ENCODE measurements at places on chromosomes 16 and 17.

DNA sequence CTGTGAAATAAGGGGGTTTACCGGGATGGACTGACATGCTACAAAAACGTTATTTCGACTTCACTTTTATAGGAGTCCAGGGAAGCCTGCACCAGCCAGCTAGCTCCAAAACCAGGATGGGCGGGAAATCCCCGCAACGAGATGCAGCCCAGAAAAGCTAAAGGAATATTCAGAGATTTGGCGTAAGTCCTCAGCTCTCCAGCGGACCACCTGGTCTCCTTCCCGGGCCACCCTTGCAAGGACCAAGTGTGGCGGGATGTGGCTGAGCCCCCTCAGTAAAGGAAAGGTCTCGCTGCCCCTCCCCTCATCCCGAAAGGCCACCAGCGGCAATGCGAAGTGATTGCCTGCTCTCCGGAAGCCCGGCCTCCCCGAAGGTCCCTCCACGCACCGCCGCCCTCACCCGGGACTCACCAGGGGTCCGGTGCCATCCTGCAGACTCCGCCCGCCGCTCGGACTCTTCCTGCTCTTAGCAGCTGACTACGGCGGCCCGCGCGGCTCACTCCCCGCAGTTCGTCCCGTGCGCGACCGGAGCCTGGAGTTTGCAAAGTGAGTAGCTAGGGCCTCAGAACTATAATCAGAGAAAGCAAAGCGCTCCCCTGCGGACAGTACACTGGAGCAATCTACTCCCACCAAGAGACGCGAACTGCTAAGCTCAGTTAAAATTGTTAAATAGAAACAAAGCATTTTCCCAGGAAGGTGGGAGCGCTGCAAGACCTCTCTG is at the start of gene STX8:
STX8 (minus strand) TSS at position 440 of the 721 bp plus-strand sequence; CDS start at position 428, 12 bp downstream.
- peak; percentile 78 for DNase-seq

- DNase-seq = peak; percentile 88
Measured at GRCh38 chr17:13182854-13183253, 165.0 kb upstream of the ELAC2 start.

GRCh38 chr16:17070882-17071592 is 399.7 kb downstream of the XYLT1 start:
- DNase-seq = no peak

DNA sequence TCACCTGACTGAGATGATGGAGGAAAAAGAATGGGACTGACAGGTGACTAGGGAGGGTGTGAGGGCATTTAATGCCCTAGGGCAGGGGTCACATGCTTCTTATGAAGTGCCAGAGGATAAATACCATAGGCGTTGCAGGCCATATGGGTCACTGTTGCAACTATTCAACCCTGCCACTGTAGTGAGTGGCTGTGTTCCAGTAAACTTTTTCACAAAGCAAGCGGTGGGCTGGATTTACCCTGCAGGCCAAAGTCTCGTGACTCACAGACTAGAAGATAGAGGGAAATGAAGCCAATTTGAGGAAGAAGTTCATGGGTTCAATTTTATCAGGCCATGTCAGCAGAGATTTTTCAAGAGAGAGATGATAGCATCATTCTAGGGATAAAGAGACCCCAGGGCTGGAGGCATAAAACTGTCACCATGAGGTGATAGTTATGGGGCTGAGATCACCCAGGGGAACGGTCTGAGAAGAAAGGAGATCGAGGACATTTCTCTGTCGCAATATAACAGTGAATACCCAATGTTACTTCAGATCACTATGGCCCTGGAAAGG is 8.6 kb downstream of the ARHGAP17 start:
- DNase-seq = no peak

DNA sequence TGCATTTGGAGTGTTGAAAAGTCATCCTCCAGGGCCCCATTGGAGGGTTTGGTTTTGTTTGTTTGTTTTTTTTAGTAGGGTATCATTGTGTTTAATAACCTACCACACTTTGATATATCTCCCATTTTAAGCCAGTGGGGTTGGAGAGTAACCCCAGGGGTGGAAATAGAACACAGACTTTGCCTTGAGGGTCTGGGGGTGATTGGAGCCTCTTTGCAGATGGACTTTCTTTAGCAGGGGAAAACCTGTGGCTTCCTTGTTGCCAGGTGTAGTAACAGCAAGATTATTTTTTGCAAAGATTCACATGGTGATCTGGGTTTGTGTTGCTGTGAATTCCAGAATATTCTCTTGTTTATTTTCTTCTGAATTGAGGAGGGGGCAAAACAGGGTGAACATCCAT is 1.5 kb downstream of the ABCC1 start:
- DNase-seq = no peak

- DNase-seq = peak; percentile 31
Measured at GRCh38 chr17:75059369-75060345, 12.6 kb downstream of the KCTD2 start.

GRCh38 chr17:80498242-80498919 is 22.0 kb upstream of the NPTX1 start:
- DNase-seq = peak; percentile 51

DNA sequence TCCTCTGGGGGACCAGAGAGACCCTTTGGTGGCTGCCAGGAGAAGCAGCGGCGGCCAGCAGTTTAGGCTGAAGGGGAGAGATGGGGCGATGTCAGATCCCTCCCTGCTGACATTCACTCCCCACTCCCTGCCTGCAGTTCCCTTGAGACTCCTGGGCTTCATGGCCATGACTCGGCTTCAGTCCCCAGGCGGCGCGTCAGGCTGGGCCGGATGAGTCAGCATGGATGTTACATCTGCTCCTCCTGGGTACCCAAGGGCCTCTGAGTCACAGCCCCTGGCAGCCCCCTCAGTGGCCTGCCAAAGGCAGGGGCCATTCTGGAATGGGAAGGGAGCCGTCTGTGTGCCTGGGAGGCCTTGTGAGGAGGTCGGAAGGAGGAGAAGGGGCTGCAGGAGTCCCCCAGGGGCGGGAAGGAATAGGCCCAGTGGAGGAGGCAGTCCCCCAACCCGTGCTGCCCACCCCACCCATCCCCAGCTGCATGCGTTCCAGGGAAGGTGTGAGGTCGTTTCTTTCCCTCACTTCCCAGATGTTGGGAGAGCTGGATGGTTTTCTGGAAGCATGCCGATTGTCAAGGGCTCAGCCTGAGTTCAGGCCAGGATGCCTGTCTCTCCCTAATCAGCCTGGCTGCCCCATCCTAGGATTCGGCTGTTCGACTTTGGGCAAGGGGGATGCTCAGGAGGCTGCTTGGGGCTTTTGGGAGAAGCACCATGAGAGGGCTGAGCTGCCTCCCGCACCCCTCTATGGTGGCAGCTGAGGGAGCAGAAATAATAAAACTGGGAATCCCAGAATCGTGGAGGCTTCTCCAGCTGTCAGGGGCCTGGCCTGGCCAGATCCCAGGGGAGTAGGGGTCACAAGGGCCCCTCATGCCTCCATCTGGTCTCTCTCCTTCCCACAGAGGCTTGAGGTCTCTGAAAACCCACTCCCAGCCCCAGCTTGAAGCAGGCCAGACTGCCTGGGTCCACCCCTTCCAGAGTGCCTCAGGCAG is 9.7 kb downstream of the RHBDL3 start:
- DNase-seq = peak; percentile 69

- DNase-seq = no peak
Measured at GRCh38 chr16:19135201-19135842, 21.6 kb downstream of the ITPRIPL2 start.

DNA sequence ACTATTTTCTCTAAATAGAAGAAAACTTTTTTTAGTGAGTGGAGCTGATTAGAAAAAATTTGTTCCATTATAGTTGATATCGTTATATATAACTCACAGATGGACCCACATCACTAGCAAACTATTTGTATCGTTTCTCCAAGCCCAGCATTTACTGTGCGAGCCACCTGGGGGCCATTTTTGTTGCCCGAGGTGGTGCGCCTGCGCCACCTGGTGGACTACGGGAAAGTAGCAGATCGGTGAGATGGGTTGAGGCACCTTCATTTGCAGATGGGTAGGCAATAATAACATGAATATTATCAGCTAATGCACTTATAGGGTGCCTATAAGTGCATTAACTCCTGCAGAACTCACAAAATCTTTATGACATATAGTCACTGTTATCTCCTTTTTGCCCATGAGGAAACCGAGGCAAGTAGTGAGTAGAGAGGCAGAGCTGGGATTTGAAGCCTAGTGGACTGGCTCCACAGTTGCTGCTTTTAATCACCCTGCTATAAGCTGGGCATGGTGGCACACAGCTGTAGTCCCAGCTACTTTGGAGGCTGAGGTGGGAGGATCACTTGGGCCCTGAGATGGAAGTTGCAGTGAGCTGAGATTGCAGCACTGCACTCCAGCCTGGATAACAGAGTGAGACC is 23.2 kb upstream of the NTN1 start:
- peak; percentile 50 for DNase-seq

DNA sequence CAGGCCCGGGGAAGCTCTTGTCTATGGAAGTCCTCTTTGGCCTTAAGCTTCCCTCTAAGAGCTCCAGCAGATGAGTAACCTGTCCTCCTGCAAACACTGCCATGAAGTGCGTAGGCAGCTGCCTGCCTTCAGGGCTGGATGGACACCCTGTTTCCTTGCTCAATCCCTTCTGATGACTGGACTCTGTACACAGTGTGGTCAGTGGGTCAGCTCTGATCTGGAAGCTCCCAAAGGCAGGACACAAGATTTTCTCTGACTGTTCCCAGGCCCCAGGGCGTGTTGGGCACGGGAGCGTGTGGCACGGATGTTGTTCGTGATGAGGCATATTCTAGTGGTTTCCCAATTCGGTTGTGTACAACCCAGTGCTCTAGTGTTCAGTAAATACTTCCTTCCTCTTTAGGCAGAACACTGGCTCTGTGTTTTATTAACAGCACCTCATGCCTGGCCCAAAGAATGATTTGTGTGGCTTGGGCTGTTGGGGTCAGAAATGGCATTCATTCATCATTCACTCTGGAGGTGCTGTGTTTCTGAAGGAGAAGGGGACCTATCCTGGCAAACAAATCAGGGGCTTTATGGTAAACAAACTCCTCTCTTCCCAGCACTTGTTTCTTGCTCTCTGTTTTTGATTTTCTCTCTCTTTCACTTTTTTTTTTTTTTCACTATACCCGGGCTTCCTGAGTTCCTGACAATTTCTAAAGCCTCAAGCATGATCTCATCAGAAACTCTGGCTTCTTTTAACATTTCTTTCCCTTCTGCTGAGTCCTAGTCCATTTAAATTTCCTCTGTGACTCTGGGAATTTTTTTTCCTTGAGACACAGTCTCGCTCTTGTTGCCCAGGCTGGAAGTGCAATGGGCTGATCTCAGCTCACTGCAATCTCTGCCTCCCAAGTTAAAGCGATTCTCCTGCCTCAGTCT is 12.0 kb upstream of the RNF157 start:
- no peak for DNase-seq

- DNase-seq = no peak
Measured at GRCh38 chr17:7098802-7099459, 15.7 kb downstream of the ASGR2 start.

GRCh38 chr16:51154271-51155171 is 3.5 kb upstream of the SALL1 start:
- DNase-seq = no peak

GRCh38 chr17:27807567-27808470 is 7.5 kb upstream of the NOS2 start:
- DNase-seq = no peak

DNA sequence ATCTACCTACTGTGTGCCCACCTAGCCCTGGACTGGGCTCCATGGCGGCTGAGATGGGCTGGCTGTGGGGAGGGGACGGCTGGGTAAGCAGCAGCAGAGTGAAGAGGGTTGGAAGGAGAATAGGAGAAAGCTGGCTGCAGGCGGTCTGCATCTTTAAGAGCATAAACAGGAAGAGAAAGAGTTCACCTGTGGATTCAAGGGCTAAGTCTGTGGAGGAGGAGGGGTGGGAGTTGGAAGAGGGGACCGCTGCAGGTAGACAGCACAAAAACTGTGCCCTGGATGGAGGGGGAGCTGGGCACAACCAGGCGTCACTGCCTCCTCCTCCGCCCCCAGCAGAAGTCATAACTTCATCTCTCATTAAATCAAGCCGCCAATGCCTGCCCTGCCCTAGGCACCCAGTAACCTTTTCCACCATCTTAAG is 677 bp downstream of the SLC13A2 start:
- no peak for DNase-seq

GRCh38 chr16:27826081-27826892 is 237.2 kb downstream of the GSG1L start:
- no peak for DNase-seq

GRCh38 chr16:80778703-80779102 is 25.7 kb downstream of the CDYL2 start:
- no peak for DNase-seq

DNA sequence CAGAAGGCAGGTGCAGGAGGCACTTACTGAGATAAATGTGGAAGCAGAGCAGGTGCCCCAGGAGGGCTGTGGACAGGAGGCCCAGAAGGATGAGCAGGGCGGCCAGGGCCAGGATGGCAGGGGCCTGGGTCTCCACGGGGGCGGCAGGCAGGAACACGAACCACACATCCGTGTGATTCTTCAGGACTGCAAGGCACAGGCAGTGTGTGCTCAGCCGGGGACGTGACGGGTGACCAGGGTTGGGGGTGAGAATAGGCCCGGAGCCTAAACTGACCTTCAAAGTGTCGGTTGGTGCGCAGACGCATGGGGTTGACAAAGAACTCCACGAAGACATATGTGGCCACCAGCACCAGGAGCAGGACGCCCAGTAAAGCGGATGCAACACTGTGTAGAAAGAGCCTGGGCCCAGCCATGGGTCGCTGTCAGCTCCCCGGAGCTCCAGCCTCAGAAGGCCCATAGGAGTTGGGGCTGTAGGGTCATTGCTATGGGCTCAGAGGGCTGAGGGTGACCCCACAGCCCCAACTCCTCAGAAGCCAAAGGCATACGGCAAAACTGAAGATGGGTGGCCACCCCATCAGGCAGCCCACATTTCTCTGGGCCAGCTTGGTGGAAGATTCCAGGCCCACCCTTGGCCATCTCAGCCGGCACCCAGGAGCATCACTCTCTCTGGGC is 5.4 kb upstream of the TPPP3 start:
- no peak for DNase-seq

DNA sequence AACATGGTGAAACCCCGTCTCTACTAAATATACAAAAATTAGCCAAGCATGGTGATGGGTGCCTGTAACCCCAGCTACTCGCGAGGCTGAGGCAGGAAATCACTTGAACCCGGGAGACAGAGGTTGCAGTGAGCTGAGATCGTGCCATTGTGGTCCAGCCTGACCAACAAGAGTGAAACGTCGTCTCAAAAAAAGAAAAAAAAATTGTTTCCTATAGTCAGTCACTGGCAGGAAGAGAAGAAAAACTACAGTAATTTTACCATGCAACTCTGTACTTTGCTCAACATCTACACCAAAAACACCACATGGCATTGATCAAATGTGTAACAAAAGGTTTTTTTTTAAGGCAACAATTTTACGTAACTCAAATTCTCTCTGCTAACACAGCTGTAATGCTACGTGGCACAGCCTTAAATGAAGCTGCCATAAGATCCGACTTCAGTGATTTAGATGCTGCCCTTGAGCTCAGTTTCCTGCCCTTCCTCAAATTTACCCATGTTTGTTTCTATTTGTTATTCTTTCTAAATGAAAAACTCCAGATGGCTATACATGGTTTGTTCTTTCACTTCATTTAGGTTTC is 40.2 kb downstream of the CNOT1 start:
- DNase-seq = no peak

GRCh38 chr16:85650844-85651628 is 37.7 kb downstream of the GINS2 start:
- DNase-seq = peak; percentile 80

GRCh38 chr16:68267612-68268405 is 3.5 kb downstream of the SLC7A6 start:
- DNase-seq = no peak

Data from SHP77 (cell line).